ENCODE measurements at places on chromosomes 7 and 10. TPM values are rescaled to one million over a fixed set of nuclear protein-coding genes. Genes with fewer than 3 reads are reported as not detected.

The CHAT gene
- not detected for total RNA-seq

DNA sequence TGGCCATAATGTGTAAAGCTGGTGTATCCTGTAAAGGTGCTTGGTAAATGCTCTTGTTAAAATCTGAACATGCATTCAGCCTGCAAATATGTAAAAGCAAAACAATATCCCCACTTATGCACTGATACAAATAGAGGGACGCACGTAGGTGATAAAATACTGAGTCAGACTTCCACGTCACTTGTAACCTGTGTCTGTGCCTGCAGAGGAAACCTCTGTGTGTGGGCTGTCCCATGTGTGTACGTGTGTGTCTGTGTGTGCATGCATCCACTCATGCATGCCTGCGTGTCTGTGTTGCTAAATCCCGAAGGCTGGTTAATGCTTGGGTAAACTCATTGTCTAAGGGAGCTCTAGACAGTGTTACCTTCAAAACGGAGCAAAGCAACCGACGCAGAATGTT lies 68.9 kb downstream of the KLF6 start:
- DNase-seq = no peak

The MUC3A gene
- total RNA-seq = 436 TPM

- DNase-seq = no peak
Measured at GRCh38 chr7:124956160-124956559, 26.5 kb upstream of the POT1 start.

GRCh38 chr10:131751827-131752775 lies 148.7 kb upstream of the PPP2R2D start:
- no peak for DNase-seq

DNA sequence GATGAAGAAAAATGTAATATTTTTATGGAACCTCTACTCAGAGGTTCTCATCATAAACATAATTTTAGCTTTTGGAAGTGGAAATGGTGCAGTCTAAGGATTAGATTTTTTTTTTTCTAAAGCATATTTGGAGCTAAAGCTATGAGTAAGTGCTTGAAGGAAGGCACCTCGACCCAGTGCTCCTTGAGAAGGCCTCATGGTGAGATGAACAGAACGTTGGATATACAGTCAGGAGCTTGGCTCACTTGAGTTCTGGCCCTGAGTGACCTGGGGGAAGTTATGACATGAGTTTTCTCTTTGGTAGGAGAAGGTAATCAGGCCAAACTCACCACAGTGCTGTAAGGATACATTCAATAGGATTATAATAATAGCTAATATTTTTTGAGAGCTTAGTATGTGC lies 163.3 kb downstream of the JCAD start:
- DNase-seq = no peak

GRCh38 chr7:130814778-130815335 lies 80.8 kb upstream of the KLF14 start:
- no peak for DNase-seq

DNA sequence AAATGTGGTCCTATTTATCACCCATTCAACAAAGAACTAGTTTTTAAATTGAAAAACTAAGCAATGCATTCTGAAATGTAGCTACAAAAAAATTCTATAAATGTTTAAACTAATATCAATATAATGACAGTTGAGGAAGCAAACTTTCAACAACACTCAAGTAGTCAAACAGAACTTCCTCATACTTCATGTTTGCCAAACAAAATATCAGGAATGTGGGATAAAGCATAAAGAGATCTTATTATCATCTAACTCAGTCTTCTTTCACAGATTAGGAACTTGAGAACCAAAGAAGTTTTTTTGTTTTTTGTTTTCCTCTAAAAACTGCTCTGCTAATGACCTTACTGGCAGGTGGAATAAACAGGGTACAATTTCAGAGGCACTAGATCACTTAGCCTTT lies 116.2 kb downstream of the JAZF1 start:
- no peak for DNase-seq

GRCh38 chr10:115417585-115418265 lies 324.6 kb downstream of the ATRNL1 start:
- DNase-seq = no peak

GRCh38 chr7:141386881-141387280 lies 164.3 kb upstream of the AGK start:
- no peak for DNase-seq

DNA sequence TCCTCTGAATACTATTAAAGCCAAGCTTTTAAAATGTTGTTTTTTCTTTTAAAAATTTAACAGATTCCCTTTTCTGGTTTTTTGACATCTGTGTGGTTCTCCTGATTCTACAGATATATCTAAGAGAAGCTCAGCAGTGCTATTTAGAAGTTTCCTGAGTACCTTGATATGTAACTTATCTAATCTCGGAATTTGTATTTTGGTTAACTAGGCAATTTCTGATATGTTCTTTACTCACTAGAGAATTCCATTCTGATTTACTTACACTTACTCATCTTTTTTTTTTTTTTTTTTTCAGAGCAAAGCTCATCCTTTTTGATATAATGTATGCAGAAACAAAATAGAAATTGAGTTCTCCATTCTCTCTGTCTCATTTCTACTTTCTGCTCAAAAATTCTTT lies 63.8 kb downstream of the PALS2 start:
- DNase-seq = no peak

The CALML3 gene
- total RNA-seq = not detected

GRCh38 chr7:140161047-140161446 lies 15.7 kb downstream of the KDM7A start:
- DNase-seq = no peak

- no peak for DNase-seq
Measured at GRCh38 chr7:120628251-120628650, 229.7 kb downstream of the TSPAN12 start.

GRCh38 chr10:819326-819725 lies 112.2 kb downstream of the LARP4B start:
- no peak for DNase-seq

DNA sequence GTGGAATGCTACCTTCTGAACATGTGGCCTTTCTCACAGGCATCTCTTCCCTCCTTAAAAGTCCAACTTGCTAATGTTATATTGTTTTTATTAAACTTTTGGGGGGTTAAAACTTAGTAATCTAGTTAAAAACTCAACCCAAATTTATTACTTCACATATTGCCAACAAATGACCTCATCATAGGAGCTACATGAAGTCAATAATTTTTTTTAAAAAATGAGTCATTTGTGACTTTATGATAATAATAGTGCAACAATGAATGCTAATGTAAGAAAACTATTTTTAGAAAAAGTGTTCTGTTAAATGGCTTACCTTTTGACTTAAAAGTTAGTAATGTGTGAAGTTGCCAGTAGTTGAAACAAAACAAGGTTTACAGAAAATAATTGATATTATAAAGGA lies 325.9 kb upstream of the FZD1 start:
- no peak for DNase-seq

- DNase-seq = no peak
Measured at GRCh38 chr7:143018931-143019330, 8.0 kb downstream of the OR9A2 start.

DNA sequence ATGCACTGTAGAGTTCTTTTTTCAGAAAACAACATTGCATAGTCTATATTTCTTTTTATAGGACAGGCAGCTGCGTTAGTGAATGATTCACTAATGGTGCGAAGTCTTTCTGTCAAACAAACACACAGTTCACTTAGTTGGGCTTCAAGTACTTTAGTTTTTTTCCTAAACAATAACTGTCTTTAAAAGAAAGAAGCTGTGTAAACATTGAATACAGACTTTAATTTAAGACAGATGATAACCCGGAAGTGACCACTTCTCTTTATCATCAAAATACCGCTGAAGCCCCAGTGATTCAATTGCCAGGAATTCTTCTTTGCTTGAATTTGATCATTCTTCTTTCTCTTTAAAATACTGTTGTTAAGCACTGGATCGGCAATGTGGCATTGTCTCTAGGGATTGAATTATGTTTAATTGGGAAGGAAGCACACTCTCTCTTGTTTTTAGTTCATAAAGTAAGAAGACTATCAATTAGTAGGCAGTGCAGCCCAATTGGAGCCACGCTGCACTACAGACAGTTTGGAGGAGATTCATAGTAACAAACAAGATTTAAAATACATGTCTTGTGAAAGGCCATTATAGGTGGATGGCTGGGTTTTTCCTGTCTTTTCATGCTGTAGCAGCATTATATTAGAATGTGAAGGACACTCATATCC lies 30.4 kb downstream of the CNTNAP2 start:
- DNase-seq = no peak

All from Peyer's patch (tissue), 4 donors.